ENCODE measurements at places on chromosomes 2 and 18.

GRCh38 chr2:84878896-84879583 is 1.8 kb downstream of the TRABD2A start:
- no peak for DNase-seq

GRCh38 chr2:53424902-53425301 is 342.7 kb upstream of the CHAC2 start:
- DNase-seq, result no peak

GRCh38 chr2:39094717-39095363 is 26.0 kb downstream of the SOS1 start:
- no peak for DNase-seq

GRCh38 chr18:58761241-58761969 is 90.1 kb downstream of the MALT1 start:
- DNase-seq, result no peak

GRCh38 chr2:5507367-5507766 is 184.8 kb upstream of the SOX11 start:
- DNase-seq, result no peak

DNA sequence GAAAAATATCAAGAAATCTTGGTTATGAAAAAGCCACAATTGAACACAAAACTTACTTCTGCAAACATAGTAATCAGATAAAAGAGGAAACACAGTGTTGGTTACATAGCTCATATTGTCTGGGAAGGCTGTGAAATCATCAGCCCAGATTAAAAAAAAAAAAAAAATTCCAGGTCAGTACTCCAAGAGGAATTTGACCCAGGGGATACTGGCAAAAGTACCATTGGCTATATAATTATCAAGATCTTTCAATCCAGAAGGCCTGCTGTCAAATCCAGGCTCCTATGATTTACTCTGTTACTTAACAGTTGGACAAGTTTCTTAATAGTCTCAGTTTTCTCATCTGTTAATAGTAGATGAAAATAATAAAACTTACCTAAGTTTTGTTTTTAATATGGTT is 12.9 kb upstream of the IKZF2 start:
- DNase-seq, result no peak

DNA sequence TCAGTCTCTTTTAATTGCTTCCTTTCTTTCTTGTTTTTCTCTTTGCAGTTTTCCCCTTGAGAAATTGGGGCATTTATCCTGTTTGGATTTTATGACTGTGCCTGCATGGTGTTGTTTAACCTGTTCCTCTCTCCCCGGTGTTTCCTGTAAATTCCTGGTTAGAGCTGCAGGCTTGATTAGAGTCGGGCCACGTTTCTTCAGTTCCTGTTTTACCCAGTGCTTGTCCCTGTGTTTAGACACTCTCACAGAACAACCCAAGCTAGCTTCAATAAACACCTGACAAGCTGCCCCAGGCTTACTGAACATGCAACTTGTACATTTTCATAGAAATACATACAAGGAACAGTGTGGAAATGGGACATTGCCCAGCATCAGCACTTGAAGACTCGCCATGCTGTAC is 53.9 kb downstream of the NGEF start:
- no peak for DNase-seq

GRCh38 chr2:9463698-9464034 is 10.7 kb upstream of the IAH1 start:
- no peak for DNase-seq

GRCh38 chr18:32968248-32968647 is 195.4 kb upstream of the KLHL14 start:
- DNase-seq, result no peak

- DNase-seq, result no peak
Measured at GRCh38 chr2:213500881-213501280, 216.6 kb downstream of the SPAG16 start.

GRCh38 chr2:221423210-221423804 is 148.8 kb downstream of the EPHA4 start:
- no peak for DNase-seq

GRCh38 chr2:105397953-105398335 is 907 bp downstream of the FHL2 start:
- no peak for DNase-seq

- DNase-seq, result no peak
Measured at GRCh38 chr2:148577845-148578492, 66.6 kb upstream of the EPC2 start.

GRCh38 chr2:7329465-7329864 is 412.3 kb downstream of the RNF144A start:
- DNase-seq, result no peak

GRCh38 chr2:36352701-36353100 is 2.9 kb upstream of the CRIM1 start:
- no peak for DNase-seq

- no peak for DNase-seq
Measured at GRCh38 chr2:31258351-31258750, 24.4 kb downstream of the EHD3 start.

GRCh38 chr2:185181901-185182300 is 556.7 kb upstream of the FSIP2 start:
- no peak for DNase-seq

- no peak for DNase-seq
Measured at GRCh38 chr2:63225964-63226686, 175.5 kb downstream of the OTX1 start.

DNA sequence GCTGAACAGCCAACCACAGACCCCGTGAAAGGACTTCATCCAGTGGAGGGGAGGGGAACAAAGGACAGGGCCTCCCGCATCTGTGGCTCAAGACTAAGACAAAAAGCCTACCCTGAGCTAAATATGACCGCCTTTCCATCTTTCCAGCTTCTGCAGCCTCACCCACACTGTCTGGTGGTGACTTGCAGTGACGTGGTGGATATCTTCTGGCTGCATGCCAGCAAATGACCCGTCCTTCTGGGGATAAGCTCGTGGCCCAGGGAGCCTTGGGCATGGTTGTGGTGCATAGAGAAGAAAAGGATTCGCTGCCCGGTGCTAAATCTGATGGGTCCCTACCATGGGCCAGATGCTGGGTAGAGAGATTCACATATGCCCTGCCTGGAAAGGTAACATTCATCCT is 8.7 kb upstream of the NGEF start:
- no peak for DNase-seq

DNA sequence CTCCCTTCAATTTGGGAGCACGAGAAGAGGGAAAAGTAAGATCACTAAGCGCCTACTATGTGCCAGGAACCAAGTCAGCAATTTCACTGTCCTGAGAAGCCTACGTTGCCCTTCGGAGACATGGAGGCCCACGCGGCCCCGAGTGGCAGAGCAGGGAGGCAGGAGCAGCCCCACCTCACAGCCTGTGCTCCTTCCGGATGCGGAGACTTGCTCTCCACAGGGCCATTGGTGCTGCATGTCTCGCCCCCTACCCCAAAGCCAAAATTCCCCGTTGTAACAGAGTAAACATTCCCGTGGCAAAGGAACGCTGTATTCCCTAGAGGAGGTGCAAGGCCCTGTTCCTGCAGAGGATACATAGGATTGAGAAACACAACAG is 4.5 kb downstream of the SLC14A2 start:
- DNase-seq, result no peak

DNA sequence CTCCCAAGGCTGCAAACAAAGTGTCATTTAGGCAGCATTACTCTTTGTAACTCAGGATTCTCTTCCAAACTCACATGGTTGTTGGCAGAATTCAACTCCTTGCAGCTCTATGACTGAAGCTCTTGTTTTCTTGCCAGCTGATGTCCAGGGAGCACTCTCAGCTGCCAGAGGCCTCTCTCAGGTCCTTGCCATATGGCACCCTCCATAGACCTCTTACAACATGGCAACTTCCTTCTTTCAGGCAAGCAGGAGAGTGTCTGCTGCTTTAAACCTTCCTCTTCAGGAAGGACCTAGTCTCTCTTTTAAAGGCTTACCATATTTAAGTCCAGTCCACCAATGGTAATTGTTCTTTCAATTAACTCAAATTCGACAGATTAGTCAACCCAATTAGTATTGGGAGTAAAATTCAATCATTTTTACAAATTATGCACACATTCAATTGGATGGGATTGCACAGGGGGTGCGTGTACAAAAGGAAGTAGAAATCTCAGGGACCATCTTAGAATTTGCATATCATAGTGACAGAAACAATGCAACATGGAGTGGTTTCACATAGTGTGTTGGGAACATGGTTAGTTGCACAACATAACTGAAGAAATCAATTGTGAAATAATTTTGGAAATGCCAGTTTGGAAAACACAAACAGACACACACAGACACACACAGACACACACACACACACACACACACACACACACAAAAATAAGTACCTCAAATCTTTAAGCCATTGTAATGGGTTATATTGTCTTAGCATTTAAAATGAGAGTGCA is 893.5 kb upstream of the ZEB2 start:
- no peak for DNase-seq

All from stimulated activated CD4-positive, alpha-beta T cell treated with anti-CD3 and anti-CD28 coated beads, Interleukin-2, amount 100 ng/mL, for 24 hours (primary cell).